ENCODE measurements at places on chromosomes 16 and 17. TPM values are rescaled to one million over a fixed set of nuclear protein-coding genes. Genes with fewer than 3 reads are reported as not detected.
A peak's percentile ranks its signal among the peaks of the same experiment; 100 is the strongest.

The HAS3 gene
- total RNA-seq, result 1.4 TPM

The KRT20 gene
- total RNA-seq, result not detected

The CACNA1G gene
- 0.41 TPM for total RNA-seq

The DOC2A gene
- not detected for total RNA-seq

The MYO15A gene
- 0.52 TPM for total RNA-seq

The PGAP3 gene
- total RNA-seq, result 20.2 TPM

DNA sequence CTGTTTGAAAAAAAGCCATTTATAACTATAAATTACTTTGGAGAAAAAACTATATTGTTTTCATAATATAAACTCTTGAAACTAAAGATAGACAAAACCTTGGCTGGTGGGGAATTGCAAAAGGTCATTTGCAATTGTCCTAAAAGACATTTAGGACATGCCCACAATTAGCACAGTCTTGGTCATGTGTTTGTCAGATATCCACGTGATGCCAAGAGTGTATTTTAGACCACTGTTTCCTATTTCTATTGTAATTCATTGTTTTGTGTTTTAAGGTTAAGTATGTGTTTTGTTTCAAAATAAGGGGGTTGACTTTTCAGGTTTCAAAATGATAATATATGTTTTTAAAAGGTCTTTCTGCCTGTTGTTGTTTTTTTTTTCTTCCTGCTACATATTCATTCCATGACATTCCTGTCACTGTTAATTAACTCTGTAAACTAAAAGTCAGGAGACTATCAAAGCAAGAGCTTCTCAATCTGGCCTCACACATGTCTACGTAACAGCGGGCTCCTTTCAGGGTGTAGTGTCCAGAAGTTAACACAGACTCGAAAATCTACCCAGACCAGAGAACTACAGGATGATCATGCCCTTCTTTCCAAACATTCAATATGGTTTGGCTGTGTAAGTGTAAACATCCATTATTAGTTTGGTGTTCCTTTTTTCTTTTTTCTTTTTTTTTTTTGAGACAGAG lies 58.7 kb downstream of the COG7 start:
- no peak for DNase-seq

DNA sequence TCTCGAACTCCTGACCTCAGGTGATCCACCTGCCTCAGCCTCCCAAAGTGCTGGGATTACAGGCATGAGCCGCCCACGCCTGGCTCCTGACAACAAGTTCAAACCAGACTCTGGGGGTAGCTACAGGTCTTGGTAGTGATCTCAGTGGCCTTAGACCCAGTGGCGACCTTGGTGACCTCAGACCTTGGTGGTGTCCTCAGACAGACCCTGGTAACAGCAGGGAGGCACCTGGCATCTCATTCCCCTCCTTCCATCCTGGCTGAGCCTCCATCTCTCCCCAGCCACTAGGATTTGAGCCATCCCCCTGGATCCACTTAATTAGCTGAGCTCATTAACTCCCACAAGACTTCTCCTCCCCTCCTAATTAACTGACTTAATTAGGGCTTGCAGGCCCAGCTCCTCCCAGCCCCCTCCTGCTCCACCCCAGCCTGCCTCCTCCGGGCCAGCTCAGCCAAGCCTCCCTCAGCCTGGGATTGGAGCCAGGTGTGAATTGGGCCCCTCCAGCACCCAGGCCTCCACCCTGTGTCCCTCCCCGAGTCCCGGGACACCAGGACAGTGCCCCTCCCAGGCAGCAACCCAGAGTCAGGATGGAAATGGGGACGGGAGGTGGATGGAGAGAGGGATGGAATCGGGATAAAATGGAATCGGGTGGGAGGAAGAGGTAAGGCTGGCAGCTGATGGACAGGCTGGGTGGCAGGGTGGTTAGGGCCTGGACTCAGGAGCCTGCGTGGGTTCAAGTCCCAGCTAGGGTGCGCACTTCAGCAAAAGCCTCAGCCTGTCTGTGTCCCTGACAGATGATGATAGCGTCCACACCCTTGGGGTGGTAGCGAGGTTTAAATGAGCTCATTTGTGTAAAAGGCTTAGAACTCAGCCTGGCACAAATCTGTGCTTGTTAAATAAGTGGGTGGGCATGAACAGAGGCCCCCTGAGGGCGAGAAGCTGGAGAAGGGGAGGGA lies 11.2 kb upstream of the SBK1 start:
- DNase-seq, result no peak

DNA sequence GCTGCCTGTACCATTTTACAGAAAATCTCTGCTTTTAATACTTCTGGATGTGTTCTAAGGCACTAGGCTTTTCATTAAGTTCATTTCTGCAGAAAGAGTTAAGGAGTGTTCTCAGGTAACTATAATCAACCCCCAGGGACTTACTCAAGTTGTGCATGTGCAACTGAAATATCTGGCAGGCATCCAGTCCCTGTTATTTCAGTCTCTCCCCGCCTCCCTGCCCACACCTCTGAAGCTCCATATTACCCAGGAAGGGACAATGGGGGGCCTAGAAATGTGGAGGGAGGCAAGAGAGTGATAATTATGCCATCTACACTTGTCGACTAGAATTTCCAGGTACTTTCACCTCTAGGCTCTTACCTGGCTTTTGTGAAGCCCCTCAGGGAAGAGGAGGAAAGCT lies 432.2 kb downstream of the MAF start:
- no peak for DNase-seq

DNA sequence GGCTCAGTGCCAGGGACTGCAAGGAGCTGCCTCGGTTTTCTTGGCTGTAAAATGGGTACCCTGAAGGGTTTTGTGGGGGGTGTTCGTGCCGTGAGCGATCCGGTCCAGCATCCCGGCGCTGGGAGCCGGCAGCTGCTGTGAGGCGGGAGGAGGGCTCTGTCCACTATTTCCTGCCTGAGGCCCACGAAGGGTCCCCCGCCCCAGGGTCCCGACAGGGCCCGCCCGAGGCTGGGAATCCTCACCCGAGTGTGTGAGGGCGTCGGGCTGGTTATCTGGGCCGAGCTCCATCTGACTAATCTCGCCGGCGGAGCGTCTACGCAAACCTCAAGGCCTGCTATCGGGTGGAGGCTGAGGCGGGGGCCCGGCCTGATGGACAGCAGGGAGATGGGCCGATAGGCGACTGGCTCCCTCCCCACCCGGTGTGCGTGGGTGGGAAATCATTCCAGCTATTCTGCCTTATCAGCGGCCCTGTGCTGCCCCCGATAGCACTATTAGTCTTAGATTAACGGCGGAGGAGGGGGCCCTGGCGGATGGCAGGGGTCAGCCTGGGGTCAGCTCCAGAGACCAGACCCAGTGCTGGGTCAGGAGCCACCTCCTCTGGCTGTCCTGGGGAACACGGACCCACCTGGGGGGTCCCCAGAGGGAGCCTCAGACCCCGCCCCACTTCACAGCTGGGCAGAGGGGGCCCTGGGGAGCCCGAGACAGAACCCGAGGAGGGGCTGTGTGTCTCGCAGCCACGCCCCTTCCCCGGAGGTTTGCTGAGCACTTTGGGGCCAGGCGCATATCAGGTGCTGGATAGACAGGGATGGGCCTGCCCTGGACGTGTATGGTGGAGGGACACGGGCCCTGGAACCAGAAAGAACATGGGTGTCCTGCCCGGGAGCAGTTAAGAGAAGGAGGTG lies 44.7 kb downstream of the ZFPM1 start:
- no peak for DNase-seq

- DNase-seq, result no peak
Observed at GRCh38 chr16:84585467-84585866, 32.4 kb downstream of the COTL1 start.

- DNase-seq, result peak; percentile 50
Observed at GRCh38 chr17:79365836-79366770, 244.7 kb downstream of the RBFOX3 start.

DNA sequence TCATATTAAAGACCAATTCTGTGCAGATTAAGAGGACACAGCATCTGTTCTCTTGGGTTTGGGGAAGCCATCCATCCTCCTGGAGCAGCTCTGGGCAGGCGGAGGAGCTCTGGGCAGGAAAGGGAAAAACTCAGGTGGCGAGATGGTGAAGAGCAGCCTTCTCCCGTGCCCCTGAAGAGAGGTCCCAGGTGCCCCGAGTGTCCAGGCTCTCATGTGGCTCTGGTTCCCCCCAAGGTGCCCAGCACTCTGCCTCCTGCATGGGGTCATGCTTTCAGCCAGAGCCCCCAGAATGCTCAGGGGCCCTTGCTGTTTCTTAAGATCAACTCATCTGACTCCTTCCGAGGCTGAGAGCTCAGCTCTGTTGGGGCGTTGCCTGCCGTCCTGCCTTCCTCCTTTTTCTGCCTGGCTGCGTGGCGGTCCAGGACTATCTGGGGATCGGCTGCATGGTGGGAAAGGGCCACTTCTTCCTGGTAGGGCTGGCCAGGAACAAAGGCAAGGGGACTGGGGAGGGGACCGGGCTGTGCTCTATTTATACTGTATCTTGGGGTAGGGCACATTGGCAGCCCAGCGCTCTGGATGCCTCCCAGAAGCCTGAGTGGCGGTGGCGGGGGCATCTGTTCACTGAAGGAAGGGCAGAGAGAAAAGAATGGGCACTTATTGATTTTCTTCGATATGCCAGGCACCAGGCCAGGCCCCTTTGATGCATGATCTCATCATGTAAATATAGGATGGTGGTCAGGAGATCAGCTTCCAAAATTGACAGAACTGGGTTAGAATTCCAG lies 103.2 kb upstream of the SDK2 start:
- DNase-seq, result no peak

DNA sequence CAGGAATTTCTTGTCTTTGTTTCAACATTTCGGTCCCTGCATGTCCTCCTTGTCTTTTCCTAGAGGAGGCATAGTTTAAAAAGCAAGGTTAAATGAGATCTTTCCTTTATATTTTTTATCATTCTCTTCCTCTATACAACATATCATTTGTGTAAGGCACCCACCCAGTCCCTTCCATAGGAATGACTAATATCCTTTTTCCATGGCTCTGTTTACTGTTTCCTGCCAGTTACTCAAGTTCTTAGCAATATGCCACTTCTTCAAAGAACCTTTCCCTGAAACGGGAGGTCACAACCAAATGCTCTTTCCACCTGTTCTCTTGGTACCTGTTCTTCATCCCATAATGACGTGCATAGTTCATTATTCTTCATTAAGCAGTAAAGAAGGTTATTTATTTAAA lies 1237.1 kb upstream of the GOT2 start:
- DNase-seq, result no peak

GRCh38 chr16:57462209-57462977 lies at the start of gene POLR2C:
TSS of gene POLR2C (plus strand) at chr16:57462679. CDS start at chr16:57462725, 46 bp downstream.
- DNase-seq, result no peak

- DNase-seq, result no peak
Observed at GRCh38 chr17:15092762-15093161, 172.4 kb downstream of the PMP22 start.

GRCh38 chr17:79922116-79922601 lies 82.9 kb upstream of the CBX4 start:
- no peak for DNase-seq

DNA sequence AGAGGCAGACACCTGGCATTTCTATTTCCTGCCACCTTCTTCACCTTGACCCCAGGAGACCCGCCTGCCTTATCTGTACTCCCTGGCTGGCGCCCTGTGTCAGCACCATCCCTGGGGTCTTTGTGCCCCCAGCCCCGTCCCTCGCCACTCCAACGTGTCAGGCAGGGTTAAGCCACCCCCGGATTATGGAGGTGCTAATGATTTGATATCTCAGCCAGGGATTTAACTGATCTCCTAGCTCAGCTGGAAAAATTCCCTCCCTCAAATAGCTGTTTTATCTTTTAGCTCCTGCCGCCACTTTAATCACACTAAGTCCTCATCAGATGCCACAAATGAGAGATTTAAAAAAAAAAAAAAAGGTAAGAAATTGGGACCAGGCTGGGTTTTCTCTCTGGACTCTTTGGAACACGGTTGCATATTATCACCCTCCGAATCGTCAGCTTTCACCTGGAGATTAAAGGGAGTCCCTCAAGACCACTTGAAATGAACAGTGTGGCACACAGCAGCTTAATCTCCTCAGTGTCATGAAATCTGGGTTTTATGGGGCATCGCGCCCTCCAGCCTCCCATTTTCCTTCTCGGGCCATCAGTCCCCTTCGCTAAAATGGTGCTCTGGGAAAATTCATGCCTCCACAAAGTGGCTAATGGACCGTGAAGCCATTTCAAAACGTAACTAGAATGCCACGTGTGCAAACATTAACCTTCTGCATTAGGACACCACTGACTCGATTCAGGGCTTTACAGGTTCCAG lies 26.2 kb upstream of the WFDC1 start:
- DNase-seq, result peak; percentile 49

DNA sequence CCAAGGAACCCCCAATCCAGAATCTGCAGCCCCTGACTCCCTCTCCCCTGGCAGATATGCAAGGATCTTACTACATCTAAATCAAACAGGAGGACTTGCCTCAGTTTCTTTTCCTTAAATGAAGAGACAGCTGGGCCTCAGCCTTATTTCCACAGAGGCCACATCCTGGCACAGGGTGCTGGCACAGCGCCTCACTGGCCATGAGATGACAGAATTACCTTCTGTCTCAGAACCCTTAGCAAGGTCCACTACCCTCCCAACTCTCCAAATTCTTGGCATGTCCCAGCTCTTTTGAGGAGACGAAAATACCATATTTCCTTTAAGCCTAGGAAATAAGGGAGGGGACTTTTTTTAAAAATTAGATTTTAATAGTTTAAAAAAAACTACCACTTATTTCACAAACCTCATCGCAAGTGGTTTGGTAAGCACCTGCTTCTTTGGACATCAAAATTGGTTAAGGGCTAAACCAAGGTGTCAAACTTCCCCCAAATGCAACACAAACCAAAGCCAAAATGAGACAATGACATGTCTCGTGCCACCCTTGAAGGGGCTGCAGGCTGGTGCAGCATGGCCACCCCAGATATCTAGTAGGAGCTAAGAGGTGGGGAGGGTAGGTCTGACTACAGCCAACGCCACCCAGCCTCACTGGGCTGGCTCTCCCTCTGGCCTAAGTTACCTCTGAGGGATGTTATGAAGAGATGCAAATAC lies 25.3 kb downstream of the FAM117A start:
- DNase-seq, result no peak

GRCh38 chr16:48504216-48504615 lies 105.8 kb downstream of the N4BP1 start:
- DNase-seq, result no peak

GRCh38 chr16:11234884-11235702 lies 20.9 kb downstream of the SOCS1 start:
- DNase-seq, result no peak

DNA sequence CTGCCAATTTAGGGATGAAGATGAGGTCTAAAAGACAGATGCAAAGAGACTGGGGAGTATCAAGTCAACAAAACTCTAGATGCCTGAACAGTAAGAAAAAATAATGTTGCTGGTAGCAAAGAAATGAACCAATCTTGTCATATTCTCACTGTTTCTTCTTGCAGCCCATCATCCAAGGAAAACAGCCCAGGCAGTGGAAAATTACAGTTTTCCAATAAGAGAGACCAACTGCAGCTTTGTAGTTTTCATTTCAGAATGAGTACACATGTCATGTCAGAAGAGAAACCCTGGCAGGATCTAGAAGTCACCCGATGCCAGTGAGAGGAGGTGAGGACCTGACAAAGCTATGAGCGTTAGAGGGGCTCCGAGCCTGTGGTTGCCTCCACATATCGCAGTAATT lies 500.4 kb upstream of the PSMD7 start:
- no peak for DNase-seq

- DNase-seq, result no peak
Observed at GRCh38 chr17:45902892-45903346, 8.6 kb downstream of the MAPT start.

Data from chondrocyte (in vitro differentiated cells).